WTC11 (cell line): ENCODE measurements at places on chromosomes 16 and 17. TPM values are rescaled to one million over a fixed set of nuclear protein-coding genes. Genes with fewer than 3 reads are reported as not detected.

The FBXO39 gene
- not detected in 3 replicates for total RNA-seq

The RNF222 gene
- not detected in 3 replicates for total RNA-seq

The CBFA2T3 gene
- total RNA-seq, result 1.9 to 2.8 TPM (median 2.6 TPM) in 3 replicates

The TMEM238L gene
- not detected in 3 replicates for total RNA-seq

The KRTAP4-9 gene
- not detected in 3 replicates for total RNA-seq
